ENCODE measurements at places on chromosomes 1 and 21.
A peak's percentile ranks its signal among the peaks of the same experiment; 100 is the strongest.

- DNase-seq: no peak
Measured at GRCh38 chr1:9746211-9746610, 77.6 kb downstream of the CLSTN1 start.

DNA sequence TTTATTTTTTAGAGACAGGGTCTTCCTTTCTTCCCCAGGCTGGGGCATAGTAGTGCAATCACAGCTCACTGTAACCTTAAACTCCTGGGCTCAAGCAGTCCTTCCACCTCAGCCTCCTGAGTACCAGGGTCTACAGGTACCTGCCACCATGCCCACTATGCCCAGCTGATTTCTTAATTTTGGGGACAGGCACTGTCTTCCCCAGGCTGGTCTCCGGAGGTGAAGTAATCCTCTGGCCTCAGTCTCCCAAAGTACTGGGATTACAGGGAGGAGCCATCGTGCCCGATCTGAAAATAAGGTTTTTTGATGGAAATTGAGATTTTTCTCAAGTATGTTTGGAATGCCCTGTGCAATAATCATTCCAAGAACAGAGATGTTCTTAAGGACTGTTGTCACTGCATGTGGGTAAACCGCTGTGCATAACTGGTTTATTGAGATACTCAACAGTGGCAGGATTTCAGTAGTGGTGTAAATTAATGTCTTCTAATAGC, 934 bp upstream of the MSH4 start:
- DNase-seq: no peak

DNA sequence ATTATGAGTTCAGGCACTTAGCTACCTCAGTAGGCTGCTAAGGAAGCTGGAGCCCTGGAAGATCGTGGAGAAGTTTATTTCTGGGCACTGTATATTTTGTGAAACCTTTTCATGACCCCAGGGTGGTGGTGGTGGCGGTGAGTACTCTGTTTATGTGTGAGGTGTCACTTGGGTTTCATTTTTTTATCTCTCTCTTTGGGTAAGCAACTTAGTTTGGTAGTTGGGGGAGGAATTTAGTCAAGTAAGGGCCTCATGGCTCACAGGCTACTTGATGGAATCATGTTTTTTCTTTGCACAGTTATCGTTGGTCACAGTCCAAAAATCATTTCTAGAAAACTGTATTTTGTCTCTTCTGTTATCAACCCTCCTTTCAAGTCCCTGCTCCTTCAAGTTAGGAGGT, 33.9 kb downstream of the C1orf141 start:
- DNase-seq: no peak

GRCh38 chr21:29092102-29092959, 18.9 kb upstream of the CCT8 start:
- DNase-seq: no peak

GRCh38 chr1:84365225-84366221, 32.8 kb upstream of the DNASE2B start:
- no peak for DNase-seq

DNA sequence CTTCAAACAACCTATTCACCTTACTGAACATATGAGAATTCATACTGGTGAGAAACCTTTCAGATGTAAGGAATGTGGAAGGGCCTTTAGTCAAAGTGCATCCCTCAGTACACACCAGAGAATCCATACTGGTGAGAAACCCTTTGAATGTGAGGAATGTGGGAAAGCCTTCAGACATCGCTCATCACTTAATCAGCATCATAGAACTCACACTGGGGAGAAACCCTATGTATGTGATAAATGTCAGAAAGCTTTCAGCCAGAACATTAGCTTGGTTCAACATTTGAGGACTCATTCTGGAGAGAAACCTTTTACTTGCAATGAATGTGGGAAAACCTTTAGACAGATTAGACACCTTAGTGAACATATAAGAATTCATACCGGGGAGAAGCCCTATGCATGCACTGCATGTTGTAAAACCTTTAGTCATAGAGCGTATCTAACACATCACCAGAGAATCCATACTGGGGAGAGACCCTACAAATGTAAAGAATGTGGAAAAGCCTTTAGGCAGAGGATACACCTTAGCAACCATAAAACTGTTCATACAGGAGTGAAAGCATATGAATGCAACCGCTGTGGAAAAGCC, 13.2 kb upstream of the EXO5 start:
- DNase-seq: no peak

GRCh38 chr1:234607109-234608024, 2.6 kb downstream of the IRF2BP2 start:
- DNase-seq: peak; percentile 48

GRCh38 chr1:228002792-228003191, 4.0 kb upstream of the WNT3A start:
- no peak for DNase-seq

DNA sequence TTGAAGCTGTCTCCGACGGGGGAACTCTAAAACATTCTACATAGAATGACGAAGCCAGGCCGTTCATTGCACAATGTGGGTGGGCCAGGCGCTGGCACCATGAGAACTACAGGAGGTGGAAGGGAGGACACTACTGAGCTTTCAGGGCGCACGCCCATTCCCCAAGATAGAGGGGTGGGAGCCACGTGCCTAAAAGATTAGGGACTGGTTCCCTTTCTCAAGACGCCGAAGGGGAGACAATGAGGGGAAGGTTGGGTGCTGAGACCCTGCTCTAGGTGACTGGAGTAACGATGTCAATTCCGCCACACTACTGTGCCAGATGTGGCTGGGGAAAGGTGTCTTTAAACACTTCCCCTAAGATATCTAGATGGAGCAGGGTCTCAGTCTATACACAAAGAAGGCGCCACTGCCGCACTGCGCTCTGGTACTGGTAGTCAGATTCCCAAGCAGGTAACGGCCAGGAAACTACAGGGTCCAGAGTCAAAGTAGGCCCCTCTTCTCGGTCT, 782 bp downstream of the CSDE1 start:
- no peak for DNase-seq

- no peak for DNase-seq
Measured at GRCh38 chr21:20720623-20721022, 277.6 kb upstream of the NCAM2 start.

DNA sequence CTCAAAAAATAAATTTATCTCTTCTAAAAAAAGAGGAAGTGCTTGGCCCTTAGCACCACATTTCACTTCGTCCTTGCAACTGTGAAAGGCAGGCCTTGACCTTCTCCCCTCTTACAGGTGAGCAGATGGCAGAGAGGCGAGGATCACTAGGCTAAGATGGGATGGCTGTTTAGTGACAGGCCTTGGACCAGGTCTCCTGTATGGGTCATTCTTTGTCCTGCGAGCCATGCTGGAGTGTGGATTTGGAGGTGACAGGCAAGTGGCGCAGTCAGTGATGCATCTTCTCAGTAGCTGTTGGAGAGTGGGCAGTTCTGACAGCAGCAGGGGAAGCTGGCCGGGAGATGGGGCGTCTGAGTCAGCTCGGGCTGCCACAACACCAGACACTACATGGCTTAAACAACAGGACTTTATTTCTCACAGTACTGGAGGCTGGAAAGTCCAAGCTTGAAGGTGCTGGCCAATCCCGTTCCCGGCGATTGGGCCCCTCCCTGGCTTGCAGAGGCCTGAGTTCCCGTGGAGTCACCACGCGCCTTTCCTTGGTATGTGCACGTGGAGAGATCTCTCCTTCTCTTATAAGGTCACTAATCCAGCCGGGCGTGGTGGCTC, 16.5 kb downstream of the SLC27A3 start:
- DNase-seq: no peak

DNA sequence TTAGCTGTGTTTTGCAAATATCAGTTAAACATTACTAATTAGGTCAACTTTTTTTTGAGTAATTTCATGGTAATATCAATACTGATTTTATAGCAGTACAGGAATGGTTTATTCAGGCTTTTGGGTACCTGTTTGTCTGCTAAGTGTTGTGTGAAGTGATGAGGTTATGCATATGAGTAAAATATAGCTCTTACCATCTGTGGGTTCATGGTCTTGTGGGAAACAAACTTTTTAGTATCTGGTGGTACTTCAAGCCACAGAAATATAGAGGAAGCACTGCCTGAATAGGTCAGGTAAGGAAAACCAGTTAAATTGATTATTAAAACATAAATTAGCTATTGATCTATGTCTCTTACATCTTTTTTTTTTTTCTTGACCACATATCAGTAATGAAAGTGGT, 113.9 kb downstream of the RABGAP1L start:
- DNase-seq: no peak

DNA sequence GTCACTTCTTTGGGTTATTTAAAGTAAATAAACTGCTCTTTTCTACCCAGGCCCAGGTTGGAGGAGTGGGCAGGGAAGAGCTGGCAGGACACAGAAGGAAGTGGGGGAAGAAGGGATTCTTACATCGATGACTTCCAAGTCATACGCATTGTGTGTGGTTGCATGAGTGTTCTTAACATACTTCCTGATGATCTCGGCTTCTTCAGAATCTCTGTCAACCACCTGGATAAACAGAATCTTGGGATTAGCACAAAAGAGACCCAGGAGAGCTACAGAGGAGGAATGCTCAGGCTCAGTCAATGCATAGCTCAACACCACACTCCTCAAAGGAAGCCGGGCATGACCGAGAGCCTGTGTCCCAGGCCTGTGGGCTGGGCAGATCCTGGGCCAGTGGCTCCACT, 42.1 kb downstream of the PARP1 start:
- no peak for DNase-seq

- no peak for DNase-seq
Measured at GRCh38 chr1:22245726-22246125, 102.8 kb upstream of the WNT4 start.

GRCh38 chr1:182384387-182384960, 7.1 kb downstream of the GLUL start:
- DNase-seq: no peak

DNA sequence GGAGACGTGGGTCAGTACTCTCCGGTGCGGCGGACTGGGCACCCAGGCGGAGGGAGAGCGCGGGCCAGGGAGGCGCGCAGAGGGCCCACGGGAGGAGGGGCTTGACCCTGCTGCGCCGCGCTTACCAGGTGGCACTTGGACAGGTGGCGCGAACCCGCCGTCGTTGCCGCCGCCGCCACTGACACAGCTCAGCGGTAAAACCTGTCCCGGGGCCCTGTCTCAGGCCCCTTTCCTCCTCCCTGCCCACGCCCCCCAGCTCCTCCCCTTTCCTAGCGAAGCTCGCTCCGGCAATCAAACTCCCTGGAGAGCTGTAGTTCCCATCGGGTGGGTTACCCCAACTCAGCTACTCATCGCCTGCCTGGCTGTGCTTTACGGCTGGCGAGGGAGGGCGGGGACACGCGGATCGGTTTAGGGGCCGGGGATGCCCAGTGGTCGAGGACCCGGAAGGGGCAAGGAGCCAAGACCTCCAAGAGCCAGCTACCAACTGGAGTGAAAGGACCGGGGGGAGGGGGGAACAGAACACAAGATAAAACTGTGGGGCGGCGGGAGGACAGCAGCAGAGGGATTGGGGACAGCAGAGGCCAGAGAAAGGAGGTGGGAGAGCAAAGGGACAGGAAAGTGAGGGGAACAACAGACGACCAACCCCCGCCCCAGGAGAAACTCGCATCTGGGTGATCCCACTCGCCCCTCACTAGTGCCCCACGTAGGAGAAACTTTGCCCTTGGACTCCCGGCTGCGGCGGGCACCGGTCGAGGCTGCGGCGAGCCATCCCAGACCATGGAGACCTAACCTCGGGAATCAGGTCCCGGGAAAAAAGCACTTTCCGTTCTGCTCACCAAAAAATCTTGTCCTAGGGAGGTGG, 2.9 kb downstream of the GFI1 start:
- DNase-seq: no peak

GRCh38 chr1:198794498-198794897, 155.7 kb downstream of the PTPRC start:
- DNase-seq: no peak

GRCh38 chr1:8477166-8477982, 159.5 kb downstream of the SLC45A1 start:
- DNase-seq: no peak

GRCh38 chr1:28058971-28059878, 29.2 kb downstream of the EYA3 start:
- no peak for DNase-seq

GRCh38 chr1:62117018-62117750, 77.5 kb upstream of the L1TD1 start:
- no peak for DNase-seq

DNA sequence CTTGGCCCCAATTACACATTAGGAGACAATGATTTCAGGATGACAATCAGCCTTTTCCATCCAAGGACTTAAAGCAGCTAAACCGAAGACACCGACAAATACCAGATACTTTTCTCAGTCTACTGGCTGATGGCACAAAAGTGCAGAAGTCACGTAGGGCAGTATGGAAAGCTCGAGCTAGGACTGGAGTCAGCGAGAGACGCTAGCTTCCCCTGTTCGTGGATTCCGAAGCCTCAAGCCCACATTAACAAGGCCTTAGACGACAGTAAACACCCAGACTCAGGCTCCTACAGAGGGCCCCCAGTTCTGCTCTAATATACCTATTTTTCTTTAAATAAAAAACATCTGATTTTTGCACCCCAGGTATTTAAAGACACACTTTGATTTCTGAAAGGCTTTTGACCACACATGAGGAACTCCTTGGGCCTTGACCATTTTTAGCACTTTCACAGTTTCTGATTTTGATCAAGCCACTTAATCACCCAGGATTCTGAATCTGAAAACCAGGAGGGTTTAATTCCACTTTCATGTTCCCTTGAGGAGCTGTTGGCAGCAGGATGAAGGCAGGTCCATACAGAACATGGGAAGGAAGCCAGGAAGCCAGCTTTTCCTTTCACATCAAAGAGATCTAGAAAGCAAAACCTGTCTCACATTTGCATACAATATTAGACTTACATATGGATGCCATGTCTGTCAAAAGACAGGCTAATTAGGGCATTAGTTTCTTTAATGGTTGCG, 204.1 kb downstream of the GABPA start:
- DNase-seq: no peak

GRCh38 chr1:87399264-87399663, 70.6 kb downstream of the LMO4 start:
- peak; percentile 71 for DNase-seq

GRCh38 chr1:109631513-109632505, 12.2 kb downstream of the AMPD2 start:
- no peak for DNase-seq

DNA sequence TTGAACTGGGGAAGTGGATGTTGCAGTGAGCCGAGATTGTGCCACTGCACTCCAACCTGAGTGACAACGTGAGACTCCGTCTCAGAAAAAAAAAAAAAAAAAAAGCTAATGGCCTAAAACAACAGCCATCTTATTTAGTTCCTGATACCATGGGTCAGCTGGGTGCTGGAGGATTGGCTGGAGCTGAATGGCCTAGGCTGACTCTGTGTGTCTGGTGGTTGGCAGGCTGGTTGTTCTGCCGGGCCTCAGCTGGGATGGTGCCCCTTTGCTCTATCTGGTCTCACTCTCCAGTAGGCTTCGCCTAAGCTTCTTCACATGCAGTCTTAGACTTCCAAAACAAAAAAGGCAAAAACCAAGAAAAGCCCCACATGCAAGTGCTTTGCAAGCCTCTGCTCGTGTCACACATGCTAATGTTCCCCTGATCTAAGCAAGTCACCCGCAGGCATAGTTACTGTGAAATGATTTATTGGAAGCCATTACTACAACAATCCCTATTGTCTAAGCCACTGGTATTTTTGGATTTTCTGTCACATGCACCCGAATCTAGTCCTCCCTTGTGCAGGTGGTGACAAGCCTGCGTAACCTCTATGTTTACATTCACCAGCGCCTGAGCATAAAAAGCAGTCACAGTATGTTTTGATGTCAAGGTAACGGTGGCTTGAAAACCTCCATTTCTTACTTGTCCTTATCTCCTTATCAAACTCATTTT, 39.6 kb upstream of the KANK4 start:
- peak; percentile 52 for DNase-seq

- DNase-seq: no peak
Measured at GRCh38 chr1:238738892-238739291, 647.5 kb upstream of the CHRM3 start.

- DNase-seq: no peak
Measured at GRCh38 chr1:91803847-91804545, 82.0 kb downstream of the TGFBR3 start.

GRCh38 chr1:213381572-213382084, 330.6 kb downstream of the RPS6KC1 start:
- DNase-seq: peak; percentile 66

All from NCI-H2081 treated with DMSO at 0.1 percent for 48 hours (cell line).